Renal cortex interstitium (tissue), 15 donors: ENCODE measurements at places on chromosomes 6 and 20.

DNA sequence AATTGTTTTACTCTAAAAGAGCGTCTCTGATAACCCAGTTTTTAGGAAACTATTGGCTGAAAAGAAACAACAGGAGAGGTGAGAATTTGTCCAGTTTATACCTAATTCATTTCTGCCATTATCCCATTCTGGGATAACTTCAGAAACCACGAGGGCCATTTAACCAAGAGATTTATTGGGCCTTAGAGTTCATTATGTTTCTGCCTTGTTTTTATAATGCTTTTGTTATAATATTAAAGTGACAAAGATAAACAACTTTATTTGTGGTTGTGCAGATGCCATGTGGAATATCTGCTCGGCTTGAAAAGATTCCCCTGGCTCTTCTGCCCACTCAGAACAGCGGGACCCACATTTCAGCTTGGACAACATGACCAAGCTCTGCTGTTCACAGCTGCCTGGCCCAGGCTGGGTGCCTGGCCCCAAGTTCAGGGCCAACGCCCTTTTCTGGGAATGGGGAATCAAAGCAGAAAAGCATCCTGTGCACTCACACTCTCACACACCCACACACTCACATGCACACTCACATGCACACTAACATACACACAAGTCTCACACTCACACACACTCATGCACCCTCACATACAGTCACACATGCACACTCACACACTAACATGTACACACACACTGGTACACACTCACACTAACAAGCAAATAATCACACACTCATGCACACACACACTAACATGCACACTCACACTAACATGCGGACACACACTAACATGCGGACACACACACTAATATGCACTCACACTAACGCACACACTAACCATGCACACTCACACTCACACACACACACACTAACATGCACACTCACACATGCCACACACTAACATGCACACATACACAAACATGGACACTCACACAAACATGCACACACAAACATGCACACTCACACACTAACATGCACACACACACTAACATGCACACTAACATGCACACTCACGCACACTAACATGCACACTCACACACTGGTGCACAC, 86.7 kb upstream of the NEDD9 start:
- no peak for DNase-seq

DNA sequence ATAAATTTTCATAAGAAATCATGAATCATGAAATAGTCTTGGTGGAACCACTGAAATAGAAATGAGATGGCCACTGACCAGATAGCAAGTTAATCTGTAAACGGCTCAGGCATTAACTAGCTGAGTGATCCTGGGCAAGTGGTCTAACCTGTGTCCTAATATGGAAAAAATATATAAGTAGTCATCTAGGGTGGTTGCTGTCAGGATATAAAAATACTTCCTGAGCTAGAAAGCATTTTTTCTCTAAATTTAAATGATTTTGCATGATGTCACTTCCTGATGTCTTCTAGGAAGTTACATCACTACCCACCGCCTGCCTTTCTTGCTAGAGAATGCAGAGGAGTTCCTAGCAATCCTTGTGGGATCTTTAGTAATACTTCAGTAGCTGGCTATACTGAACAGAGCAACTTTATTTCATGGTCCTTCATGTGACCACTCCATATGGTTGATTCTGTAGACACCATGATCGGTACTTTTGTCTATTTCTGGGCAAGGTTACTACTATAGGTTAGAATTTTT, 228.1 kb upstream of the CEP162 start:
- no peak for DNase-seq

DNA sequence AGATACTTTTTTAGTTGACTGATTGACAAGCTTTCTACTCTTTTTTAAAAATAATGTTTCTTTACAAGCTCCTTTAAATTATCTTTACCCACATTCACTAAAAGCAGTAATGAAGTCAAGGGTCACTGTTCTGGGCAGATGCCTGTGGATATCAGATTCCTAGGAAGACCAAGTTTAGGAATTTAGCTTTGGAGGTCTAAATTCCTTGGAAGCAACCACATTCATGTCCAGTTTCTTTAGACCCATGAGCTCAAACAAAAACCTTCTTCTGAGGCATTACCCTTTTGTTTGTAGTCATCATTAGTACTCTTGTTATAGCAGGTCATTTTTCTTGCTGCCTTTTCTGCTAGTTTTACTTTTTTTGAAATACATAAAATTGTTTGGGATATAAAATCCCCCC, 462.9 kb upstream of the JAG1 start:
- DNase-seq: no peak

- no peak for DNase-seq
These were observed 344.3 kb downstream of the PREX1 start for GRCh38 chr20:48483334-48484066.

DNA sequence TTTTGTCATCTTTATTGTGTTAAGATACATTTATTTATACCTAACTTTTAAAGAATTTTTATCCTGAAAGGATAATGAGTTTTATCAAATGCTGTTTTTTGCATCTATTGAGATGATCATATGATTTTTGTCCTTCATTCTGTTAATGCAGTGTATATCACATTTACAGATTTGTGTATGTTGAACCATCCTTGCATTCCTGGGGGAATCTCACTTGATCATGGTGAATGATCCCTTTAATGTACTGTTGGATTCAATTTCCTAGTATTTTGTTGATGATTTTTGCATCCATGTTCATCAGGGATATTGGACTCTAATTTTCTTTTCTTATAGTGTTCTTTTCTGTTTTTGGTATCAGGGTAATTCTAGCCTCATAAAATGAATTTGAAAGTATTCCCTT, 38.5 kb upstream of the SLC22A3 start:
- no peak for DNase-seq

- DNase-seq: no peak
These were observed 73.2 kb downstream of the RSPO3 start for GRCh38 chr6:127191716-127192115.

DNA sequence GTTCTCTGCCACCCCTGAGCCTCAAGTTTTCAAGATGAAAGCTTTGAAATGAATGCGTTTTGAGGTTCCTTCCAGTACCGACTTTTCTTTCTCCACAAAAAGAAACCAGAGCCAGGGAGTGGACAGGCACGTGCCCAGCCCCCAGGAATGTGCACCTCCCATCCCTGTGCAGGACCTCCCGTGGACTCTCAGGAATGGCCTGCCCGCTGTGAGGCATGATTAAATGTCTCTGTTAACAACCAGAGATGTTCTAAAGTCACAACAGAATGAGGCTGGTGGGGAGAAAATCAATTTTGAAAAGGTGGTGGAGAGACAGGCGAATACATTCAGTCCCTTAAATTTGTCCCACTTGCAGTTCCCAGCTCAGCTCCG, 1.5 kb downstream of the TGM3 start:
- no peak for DNase-seq

DNA sequence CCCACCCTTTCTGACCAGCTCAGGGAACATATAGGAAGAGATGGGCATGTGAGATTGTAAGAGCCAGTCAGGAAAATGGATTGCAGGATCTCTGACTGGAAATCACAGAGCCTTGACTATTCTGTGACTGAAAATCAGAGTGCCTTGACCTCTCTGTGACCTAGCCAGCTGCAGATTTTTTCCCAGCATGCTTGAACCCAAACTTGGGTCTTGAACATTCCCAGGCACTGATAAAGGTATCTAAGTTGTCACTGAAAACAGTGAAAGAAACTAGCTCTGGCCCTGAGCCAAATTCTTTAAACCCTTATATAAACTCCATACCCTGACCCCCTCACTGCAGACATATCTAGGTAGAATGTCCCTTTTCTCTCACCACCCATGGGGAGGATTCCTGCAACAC, 2.3 kb upstream of the ZNF165 start:
- no peak for DNase-seq

DNA sequence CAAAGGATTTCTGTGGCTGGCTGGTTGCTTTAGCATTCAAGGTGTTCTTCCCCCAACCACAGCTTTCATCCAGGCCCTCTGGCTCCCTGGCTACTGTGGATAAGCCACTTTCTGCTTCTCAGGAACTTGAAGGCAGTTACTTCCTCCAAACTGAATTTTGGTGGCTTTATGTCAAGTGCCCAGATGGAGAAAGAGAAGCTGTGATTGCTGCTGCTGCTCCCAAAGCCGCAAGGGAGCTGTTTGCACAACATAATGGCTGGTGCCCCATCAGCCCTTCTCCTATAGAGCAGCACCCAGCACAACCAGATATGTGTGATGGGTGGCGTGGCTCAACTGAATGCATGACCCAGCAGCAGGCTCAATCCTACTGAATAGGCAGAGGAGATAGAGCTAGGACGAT, 465.2 kb downstream of the MAFB start:
- DNase-seq: no peak

DNA sequence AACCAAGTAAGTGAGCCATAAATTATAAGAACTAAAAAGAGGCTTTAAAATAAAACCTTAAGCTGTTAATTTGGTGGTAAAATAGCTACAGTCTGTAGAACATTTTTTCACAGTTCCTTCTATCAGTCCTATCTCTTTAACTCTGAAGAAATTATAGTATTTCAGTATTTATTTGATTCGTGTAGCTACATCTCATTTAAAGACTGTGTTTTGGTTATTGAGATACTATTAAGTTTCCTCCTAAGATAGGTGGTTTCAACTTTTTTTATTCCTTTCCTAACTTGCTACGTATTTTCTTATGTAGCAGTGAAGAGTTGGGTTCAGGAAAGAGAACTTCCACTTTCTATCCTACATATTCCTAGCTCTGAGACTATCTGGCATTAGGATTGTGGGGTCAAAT, 97.2 kb downstream of the CD2AP start:
- DNase-seq: no peak

DNA sequence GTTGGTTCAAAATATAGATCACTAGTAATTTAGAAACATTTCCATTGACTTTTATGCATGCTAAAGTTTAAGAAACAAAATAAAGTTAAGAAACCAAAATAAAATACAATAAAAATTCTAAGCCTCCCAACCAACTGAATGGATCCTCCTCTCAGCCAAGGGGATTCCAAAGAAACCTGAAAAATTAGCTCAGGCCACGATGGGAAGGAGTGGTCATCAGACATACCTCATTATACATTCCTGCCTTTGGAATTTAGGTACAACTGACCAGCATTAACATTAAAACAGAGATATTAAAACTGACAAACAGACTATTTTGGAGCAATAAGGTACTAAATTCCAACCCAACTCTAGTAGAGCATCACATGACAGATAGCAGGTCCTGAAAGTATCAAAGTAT, 275.2 kb downstream of the PKHD1 start:
- DNase-seq: no peak

DNA sequence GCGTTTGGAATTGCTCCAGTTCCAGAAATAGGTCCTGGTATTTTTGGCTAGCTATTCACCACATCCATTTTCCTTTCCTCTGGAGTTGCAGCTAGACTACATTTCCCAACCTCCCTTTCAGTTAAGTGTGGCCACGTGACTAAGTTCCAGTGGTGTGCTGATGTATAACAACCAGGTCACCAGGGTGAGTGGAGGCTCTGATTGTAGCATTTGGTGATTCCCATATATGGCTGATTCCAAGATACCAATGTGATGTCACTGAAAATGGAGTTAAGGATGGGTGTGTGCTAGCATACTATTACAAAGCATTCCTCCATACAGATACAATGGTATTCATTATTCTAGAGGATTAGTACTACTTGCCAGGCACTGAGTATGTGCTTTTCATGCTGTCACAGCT, 49.7 kb upstream of the STK35 start:
- no peak for DNase-seq

DNA sequence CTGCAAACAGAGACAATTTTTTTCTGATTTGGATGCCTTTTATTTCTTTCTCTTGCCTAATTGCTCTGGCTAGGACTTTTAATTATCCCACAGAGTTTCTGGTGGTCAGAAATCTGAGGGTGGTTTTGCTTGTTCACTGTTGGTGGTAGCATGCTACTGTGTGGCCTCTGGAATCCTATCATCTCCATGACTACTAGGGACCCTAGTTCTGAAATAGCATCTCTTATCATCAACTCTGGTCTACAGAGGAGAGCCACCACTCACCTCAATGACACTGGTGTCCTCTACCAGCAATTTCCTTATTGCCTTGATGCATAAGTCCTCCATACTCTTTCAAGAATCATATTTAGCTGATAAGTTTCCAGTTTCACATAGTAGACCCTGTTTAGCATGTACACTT, 27.5 kb upstream of the STX11 start:
- DNase-seq: no peak

GRCh38 chr6:106256201-106256968, 69.2 kb downstream of the ATG5 start:
- no peak for DNase-seq

DNA sequence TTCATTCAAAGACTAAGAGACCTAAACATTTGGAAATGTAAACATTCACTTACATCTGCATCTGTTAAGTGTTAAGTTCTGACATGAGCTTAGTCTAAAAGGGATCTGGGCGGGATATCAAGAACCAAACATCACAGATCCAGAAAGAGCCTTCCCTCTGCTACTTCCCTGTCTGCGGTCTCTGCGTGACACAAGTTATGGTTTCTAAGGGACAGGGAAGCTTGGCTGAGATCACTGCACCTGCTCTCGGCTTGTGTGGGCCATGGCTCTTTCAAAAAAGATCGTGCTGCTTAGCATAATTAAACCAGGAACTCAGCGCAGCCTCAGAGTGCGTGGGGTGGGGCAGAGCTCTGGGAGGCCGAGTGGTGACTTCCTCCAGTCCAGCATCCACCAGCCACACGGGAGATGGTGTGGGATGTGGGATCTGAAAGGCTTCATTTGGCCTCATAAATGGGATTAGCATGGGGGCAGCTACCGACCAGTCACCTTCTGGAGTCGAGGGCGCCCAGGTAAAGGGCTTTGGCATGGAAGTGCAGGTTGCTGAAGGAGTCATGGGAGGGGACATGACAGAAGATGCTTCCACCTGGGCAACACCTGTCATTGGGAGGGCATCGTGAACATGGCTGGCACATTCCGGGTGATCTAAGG, 16.7 kb upstream of the RAMACL start:
- no peak for DNase-seq

DNA sequence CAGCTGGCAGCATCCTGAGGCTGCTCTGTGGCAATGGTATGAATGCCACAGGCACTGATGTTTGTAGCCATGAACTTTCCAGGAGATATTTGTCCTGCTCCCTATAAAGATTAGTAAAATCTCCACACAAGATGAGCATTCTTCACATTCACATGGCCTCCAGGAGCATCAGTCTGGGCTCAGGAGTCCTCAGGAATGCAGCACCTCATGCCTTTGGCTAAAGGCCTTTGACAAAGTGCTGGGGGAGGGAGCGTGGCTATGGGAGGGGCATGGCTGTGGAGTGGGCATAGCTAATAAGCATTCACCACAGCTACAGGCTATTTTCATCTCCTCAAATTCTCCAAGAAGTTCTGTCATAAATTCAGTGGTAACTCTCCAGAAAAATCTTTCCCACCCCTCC, 90.5 kb upstream of the LY86 start:
- no peak for DNase-seq
